ENCODE measurements at places on chromosomes 4 and X.

- DNase-seq, result no peak
Observed at GRCh38 chr4:102343964-102344519, 1.2 kb downstream of the SLC39A8 start.

- peak; percentile 82 for DNase-seq
Observed at GRCh38 chr4:169612871-169613859, 782 bp upstream of the NEK1 start.

DNA sequence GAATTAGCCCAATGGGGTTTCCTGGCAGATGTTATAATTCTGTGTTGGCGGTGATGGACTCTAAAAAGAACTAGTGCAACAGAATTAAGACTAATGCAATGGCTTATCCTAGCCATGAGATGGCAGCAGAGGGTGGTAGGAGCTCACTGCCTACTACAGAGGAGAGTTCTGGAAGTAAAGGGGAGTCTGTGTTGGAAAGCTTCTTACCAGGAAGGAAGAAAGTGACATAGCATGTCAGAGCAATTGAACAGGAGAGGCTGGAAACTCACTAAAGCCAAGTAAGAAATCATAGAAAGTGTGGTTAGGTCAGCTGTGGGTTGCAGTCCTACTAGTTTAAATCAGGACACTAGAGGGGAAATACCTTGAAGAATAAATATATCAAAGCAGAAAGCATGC, 6.3 kb upstream of the TRPC5OS start:
- peak; percentile 52 for DNase-seq

- DNase-seq, result no peak
Observed at GRCh38 chr4:138450546-138451275, 208.6 kb upstream of the SLC7A11 start.

DNA sequence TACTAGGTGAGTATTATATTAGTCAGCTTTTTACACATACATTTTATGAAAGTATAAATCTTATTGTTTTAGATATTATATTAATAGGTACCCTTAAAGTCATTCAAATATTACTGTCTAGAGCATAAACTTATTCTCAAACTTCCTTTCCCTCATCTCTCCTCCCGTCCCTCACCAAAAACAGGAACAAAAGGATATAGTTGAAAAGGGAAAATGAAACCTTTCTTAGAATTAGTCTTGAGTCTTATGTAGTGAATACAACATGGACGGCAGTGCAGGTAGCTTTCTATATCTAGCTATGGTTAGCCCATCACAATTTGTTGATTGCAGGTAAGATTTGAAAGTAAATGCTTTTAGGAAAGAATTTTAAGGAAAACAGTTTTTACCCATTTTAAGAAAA, 65.6 kb downstream of the RBPJ start:
- DNase-seq, result peak; percentile 60

GRCh38 chr4:74330295-74330750, 22.1 kb downstream of the EPGN start:
- no peak for DNase-seq

GRCh38 chr4:7862561-7863192, 77.0 kb downstream of the AFAP1 start:
- no peak for DNase-seq

GRCh38 chr4:86935566-86935852, 698 bp downstream of the AFF1 start:
- DNase-seq, result peak; percentile 30

DNA sequence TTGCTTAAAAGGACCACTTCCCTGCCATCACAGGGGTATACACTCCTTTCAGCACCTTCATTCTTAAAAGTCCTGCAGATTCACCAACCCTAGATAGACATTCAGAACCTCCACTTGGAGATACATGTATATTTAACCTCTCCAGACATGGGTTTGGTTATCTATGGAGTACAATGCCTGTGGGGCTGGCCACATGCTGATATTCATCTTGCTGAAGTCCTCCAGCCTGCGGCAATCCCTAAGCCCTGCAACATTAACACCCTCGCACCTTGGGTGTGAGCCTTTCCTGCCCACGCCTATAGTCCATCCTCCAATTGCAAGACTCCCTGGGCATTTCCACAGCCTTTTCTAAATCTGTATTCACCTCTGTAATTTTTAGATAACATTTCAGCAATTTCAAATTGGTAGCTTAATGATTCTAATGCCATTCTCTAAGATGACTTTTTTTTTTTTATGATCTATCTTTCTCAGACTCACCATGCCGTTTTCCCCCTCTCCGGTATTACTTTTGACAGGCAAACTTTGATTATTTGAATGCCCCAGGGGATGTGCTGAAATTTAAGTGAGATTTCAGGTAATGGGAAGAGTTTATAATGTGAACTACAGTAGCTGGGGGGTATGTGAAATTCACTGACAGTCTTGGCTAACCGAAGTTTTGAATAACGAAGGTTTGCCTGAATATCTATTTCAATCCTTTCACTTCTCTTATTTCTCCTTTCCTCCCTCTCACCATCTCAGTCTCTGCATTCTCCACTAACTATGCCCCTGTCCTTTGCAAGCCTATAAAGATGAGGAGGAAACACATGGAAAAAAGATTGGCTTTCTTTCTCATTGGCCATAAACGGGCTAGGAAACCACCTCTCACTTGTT, 24.1 kb downstream of the CCDC149 start:
- DNase-seq, result no peak

DNA sequence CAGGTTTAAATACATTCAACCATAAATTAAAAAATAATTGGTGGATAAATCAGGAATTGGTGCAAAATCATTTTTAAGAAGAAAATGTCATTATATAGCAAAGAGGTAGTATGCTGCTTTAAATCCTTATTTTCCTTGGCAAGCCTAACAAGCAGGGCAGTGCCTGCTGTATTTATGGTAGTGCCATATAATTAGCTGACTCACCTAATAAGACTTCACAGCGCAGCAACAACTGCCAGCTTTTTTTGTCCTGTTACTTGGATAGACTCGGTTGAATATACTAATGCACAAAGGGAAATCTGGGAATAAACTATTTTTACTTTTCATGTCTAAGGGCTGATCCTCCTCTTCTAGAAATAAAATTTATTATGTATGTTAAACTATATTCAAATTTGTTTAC, 99.1 kb downstream of the SNCA start:
- no peak for DNase-seq

DNA sequence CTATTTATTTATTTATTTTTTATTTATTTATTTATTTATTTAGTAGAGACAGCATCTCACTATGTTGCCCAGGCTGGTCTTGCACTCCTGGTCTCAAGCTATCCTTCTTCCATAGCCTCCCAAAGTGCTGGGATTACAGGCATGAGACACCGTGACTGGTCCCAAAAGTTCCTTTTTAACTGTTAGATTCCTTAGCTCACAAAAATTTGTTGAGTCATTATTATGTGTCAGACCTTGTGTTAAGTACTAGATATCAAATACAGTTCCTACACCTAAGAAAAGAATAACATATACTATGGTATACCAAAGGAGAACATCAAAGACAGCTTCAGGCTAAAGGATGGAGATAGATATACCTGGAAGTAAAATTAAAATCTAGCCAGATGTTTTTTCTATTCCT, 11.6 kb downstream of the FGA start:
- DNase-seq, result no peak

- no peak for DNase-seq
Observed at GRCh38 chr4:32258986-32259385, 1538.8 kb downstream of the PCDH7 start.

DNA sequence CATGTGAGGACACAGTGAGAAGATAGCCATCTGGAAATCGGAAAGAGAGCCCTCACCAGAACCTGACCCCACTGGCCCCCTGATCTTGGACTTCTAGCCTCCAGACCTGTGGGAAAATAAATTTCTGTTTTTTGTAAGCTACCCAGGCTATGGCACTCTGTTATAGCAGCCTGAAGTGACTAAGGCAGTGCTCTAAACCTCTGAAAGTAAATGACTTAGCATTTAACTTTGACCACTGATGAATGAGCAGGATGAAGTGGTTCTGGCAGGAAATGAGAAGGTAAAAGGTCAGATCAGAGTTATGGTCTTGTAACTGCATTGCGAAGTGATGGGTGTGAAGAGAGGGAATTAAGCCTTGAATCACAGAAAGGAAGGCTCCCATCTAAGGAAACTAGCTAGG, 17.0 kb downstream of the GPAT3 start:
- peak; percentile 32 for DNase-seq

- DNase-seq, result no peak
Observed at GRCh38 chr4:182855877-182856276, 61.3 kb downstream of the DCTD start.

DNA sequence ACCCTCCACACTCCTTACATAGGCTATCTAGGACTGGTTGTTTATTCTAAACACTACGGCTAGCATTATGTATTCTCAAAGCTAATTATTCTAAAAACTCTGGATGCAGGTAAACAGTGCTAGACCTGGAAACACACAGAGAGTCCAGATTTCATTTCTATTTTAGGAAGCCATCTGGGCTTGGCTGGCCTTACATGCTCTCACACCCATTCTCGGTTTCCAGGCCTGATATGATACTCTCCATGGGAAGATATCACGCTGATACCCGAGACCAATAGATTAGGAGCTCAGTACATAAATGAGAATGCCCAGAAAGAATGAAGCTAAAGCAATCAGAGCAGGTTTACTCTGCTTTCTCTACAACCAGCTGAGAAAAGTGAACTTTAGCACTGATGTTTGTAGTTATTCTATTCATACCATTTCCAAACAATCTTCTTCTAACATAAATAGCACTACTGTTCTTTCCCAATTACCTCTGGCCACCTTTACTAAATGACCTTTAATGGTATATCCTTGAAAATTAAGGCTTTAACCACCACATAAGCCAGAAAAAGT, 973.3 kb downstream of the PCDH18 start:
- DNase-seq, result no peak

GRCh38 chrX:16215660-16216059, 48.4 kb downstream of the MAGEB17 start:
- DNase-seq, result no peak

DNA sequence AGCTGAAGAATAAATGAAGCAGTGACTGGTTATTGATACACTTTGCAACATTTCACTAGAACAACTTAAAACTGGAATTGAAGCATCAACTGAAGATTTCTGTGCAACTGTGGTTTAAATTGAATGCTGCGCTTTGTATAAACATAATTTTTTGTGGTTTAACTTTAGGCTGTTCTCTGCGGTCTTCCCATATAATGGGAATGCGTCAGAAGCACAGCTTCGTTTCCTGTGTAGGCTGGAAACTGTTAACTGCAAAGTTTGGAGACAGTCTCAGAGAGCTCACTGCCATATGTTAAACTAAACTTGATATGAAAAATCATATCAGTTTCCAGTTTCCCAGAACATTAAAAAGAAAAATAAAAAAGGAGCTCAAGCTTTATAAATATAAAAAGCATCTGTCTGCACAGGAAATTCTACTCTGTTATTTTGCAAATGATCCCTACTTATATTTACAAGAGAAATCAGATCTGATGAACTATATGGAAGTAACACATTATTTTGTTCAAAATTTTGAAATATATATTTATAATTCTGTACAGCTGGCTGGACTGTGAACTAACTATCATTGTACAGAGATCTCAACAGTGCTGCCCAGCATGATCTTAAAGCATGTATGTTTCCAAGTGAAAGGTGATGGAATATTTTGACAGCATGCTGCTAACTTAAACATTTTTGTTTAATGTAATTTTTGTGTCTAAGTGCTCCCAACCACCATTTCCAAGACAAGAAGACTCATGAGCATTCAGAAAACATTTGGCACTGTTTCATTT, 139.9 kb downstream of the NDST3 start:
- DNase-seq, result no peak

DNA sequence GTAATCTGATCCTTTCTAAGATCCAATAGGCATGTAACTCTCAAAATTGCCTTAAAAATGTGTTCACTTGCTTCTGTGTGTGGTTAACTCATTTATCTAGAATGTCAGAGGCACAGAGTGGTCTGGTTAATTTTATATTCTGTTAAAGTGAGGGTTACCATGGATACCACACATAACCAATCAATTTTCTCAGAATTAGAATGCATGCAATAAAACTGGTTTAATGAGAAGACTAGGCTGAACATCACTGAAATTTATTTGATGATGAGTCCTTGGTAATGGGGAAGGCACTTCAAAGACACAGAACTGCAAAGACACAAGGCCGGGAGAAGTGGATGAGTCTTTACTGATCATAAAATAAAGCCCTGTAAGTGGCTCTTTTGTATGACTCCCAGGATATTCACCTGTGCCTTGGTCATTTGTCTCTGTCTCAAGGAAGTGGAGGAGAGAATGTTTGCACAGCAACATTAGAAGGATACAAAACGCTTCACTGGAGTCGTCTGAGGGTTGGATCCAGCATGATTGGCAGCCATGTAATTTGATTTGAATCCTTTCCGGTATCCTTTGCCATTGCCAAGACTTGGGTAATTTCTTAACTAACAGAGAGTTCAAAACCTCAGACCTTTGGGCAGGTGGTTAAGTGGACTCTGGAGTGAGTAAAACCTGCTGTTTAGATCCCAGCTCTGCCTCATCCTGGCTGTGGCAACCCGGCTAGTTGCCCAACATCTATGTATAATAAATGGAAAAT, 94.0 kb upstream of the RBPJ start:
- no peak for DNase-seq

DNA sequence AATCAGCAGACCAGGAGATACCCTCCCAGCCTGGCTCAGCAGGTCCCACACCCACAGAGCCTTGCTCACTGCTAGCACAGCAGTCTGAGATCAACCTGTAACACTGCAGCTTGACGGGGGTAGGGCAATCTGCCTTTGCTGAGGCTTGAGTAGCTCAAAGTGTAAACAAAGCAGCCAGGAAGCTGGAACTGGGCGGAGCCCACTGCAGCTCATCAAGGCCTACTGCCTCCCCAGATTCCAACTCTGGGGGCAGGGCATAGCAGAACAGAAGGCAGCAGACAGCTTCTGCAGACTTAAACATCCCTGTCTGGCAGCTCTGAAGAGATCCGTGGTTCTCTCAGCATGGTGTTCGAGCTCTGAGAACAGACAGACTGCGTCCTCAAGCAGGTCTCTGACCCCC, 15.1 kb upstream of the GABRA2 start:
- no peak for DNase-seq

- no peak for DNase-seq
Observed at GRCh38 chr4:53935780-53936179, 128.6 kb downstream of the CHIC2 start.

GRCh38 chrX:135436456-135436855, 14.7 kb downstream of the SMIM10L2A start:
- DNase-seq, result no peak

GRCh38 chr4:166501941-166502382, 628.9 kb downstream of the TLL1 start:
- DNase-seq, result no peak

Measured in suppressor macrophage treated with lipopolysaccharide for 1 hour (primary cell).